ENCODE measurements at places on chromosomes 3 and 15.

GRCh38 chr3:171704814-171705213 lies 105.5 kb downstream of the PLD1 start:
- DNase-seq, result no peak

DNA sequence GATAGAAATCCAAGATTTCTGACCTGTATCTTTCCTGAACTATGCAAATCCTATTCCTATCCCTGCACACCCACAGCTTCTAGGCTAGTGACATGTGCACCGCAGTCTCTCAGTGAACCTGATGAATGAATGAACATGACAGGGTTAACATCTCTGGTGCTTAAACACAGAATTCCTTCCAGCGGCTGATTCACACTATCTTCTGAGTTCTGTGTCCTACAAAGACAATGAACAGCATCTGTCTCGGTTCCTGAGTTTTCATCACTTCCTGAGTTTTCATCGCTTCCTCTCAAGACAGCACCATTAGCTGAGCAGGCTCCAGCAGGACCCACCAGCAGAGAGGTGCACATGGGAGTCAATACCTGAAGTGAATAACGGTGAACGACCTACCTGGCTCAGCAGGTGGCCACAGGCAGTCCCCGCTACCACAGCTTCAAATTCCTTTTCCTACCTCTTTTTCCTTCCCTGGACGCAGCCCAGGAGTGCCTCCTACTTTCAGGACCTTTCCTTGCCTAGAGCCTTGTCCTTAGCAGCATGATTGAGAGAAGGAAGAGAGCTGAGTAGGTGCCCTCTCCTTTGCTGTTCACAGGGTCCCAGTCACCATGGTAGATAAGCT lies 113.5 kb downstream of the IGF2BP2 start:
- no peak for DNase-seq

GRCh38 chr3:12135029-12135657 lies 23.6 kb downstream of the TIMP4 start:
- DNase-seq, result peak; percentile 62

DNA sequence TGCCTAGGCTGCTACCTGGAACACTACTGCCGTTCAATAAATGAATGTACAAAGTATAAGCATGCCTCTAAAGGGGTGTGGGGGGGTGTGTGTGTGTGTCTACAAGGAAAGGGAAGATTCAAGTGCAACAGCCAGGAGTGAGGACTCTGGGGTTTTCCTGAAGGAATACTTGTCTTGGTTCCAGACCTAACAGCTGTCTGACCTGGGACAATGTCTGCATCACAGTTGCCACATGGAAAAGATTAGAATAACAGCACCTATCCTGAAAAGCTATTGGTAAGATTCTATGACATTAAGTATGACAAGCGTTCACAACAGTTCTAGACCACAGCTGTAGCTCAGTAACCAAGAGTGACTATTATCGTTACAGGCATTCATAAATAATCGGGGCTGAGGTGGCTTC lies 345.2 kb downstream of the FOXP1 start:
- no peak for DNase-seq

GRCh38 chr15:94930441-94930840 lies 699.1 kb downstream of the MCTP2 start:
- DNase-seq, result no peak

GRCh38 chr3:15794303-15794771 lies 3.4 kb downstream of the ANKRD28 start:
- no peak for DNase-seq

DNA sequence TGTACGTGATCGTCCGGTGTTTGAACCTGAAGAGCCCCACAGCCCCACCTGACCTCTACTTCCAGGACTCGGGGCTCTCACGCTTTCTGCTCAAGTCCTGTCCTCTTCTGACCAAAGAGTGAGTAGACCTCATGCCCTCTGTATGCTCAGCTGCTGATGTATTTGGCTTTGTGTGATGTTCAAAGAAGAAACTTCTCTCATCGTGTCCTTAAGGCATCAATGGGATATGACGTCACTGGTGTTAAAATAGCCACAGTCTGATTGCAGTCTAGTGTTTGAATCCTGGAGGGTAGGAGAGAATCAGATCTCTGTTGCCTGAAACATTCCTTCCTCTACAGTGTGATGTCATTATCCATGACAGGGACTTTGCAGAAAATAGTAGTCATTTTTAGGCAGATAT lies 28.1 kb downstream of the ABHD2 start:
- no peak for DNase-seq

- no peak for DNase-seq
These were observed 6.6 kb upstream of the SELENOS start for GRCh38 chr15:101283931-101284330.

DNA sequence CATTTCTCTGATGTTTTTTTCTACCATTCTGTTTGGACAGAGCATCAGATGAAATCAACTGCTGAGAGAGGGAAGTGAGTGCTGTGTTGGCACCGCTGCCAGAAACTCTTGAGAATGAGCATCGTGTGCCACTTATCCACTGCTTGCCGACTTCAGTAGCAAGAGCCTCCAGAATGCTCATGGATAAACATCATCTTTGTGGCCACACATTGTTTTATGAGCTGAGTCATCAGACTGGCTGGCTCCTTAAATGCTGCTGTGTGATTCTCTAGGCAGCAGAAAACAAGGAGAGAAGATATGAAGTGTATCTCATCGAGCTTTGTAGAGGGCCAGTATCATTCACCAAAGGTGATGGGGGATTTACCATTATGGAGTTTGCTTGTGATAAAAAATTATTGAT lies 3.4 kb upstream of the DOCK3 start:
- DNase-seq, result no peak

DNA sequence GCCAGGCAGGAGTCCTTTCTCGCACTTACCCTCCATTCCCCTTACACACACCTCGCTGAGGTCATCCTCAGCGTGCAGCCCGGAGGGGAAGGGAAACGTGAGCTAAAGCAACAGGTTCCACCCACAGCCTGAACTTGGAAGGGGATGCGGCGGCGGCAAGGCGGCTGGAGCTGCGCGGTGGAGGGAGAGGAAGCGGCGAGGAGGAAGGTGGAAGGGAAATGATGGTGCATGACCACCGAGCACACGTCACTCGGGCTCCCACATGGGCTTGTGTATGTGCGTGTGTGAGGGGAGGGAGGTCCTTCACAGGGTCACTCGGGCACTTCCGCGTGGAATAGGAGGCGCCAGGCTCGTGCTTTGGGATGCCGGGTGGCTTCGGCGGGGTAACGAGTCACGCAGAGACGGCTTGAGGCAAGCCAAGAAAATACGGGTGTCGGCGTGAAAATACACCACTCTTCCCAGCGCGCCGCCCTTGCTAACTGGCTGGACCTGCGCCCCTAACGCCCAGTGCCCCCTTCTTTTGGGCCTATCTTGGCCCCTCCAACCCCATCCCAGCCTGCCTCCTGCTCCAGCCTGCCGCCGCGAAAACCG lies 225.5 kb upstream of the IL12A start:
- DNase-seq, result no peak

DNA sequence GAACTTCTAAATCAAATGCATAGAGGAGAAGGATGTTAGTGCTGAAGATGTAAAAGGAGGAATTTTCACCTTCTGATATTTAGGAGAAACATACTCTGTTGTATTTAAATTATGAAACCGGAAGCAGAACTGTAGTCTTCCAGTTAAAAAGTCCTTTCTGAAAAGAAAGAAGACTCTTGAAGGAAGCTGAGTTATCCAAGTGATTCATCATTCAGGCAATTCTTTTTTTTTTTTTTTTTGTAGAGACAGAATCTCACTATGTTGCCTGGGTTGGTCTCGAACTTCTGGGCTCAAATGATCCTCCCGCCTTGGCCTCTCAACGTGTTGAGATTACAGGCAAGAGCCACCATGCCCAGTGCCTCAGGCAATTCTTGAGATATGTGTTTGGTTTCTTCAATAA lies 424.8 kb upstream of the TPM1 start:
- no peak for DNase-seq

DNA sequence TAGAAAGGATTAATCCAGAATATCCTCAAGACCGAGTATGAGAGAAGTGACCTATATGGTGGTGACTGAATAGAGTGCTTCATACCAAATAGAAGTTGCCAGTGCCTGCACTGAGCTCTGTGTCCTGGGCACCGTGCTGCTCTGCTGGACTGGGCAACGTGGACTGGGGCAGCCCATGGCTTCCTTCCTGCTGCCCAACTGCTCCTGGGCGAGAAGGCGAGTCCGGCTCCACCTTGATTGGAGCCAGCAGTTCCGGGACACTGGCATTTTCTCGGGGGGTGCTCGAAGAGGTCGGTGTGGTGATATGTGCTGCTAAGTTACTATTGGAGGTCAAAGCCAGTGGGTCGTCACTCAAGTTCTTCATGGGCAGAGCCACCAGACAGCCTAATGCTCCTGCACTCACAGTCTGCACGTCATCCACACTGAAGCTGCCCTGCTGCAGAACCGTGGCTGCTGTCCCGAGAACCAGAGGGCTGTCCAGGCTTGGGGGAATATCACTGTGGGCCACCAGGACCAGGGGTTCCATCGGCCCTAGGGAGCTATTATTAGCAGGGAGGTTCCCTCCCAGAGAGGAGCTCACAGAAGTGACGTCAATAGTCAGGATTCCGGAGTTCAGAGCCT lies 14.1 kb downstream of the ZXDC start:
- no peak for DNase-seq

DNA sequence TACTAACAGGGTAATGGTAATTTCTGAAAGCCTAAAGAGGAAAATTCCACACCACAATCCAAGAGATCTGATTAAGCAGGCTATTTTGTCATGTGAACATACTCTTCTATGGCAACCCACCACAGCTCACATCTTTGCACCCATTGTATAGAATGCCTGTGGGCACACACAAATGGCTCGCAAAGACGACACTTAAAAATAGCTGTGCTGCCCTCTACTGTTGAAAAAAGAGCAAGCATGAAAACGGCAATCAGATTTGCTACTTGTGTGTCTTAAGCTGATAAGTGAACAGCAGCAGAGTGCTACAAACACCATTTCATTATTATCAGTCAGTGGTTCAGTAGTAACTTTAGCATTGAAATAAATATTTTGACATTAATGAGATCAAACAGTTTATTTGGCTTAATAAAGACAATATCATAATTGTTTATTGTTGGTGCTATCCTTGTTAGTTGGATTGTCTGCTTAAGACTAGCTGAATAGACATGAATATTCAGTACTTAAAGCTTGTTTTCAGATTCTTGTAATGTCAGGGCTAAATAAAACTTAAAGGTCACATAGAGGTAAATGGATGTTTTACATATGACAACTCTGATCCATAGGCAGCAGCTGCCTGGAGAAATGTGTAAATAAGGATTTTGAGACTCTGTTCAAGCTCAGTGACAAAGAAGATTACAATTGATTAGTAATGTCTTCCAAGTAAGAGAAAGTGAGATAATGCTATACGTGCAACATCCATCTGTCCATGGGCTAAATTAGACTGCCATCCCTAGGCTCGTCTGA lies 199.1 kb downstream of the LRRN1 start:
- DNase-seq, result no peak

DNA sequence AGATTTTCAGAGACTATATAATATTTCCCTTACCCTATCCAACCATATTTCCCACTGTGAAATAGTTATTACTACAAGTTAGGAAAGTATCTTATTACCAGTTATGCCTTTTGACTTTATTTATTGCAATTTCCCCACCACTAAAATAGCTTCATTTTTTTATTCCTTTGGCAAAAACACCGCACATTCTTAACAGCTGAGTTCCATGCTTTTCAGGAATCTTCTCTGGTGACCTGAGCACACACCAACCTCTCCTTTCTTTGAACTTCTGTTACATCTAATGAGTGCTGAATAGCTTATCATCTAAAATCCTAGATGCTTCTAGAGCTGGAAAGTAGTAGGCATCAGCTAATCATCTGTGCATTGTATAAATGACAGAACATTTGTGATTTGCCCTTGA lies 99.1 kb downstream of the UBE2E2 start:
- no peak for DNase-seq

GRCh38 chr3:20608054-20608738 lies 422.2 kb upstream of the SGO1 start:
- no peak for DNase-seq

GRCh38 chr3:117844676-117845075 lies 1135.1 kb downstream of the TUSC7 start:
- no peak for DNase-seq

- DNase-seq, result no peak
These were observed 29.8 kb downstream of the RARB start for GRCh38 chr3:25457671-25458419.

GRCh38 chr3:87855616-87856015 lies 203.2 kb downstream of the CGGBP1 start:
- no peak for DNase-seq

- no peak for DNase-seq
These were observed 54.9 kb downstream of the CCNL1 start for GRCh38 chr3:157104928-157105652.

DNA sequence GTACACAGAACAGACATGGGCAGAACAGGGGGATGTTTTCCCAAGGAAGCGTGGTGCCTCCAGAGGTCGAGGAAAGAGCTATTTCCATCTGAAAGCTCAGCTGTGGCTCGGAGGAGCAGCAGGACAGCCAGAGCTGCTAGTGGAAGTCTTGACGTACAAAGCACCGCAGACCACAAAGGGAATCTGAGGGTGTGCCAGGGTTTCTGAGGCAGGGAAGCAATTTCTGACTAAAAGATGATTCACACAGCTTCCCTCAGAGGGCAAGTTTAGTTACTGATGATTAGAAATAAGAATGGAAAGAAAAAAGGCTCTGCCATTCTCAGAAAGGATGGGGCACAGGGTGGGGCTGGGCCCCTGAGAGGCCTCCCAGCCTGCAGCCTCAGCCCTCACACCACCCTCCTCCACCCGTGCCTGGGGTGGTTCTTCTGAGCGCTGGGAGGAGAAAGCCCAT lies 45.8 kb upstream of the SEC13 start:
- DNase-seq, result no peak

DNA sequence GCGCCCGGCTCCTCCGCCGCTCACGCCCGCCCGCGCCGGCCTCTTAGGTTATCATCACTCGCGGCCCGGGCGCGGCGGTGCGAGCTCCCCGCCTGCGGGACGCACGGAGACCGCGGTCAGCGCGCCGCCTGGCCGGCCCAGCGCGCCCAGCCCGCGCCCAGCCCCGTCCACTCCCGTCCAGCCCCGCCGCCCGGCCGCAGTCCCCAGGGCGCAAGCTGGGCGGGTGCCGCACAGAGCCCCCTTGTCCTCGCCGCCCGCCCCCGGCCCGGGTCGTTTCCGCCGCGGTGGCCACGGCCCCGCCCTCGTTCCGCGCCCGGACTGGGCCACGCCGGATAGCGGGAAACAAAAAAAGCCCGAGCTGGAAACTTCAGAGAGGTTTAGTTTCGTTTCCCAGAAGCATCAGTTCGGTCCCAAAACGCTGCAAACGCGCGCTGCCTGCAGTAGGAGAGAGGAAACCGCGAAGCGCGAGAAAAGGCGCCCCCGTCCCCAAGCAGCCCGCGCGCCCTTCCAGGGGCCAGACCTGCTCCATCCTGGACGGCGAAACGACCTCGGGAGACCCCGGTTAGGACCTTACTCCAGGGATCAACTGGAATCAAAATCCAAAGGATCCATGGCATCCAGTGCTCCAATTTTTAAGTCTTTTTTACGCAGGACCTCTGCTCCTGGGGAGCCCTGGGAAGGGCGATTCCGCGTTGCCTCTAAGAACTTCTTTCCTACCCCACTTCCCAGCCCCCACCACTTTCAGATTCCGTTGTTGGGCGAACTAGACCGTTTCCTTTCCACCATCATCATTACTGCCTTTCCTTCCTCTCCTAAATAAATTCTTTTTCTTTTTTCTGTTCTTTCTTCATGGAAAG lies at the start of gene ATP10A:
Gene ATP10A (minus strand): TSS at position 217 of the 857 bp plus-strand sequence. CDS start 231 bp downstream, outside the sequence.
- peak; percentile 45 for DNase-seq

Measured in activated naive CD4-positive, alpha-beta T cell treated with anti-CD3 and anti-CD28 coated beads, Interleukin-2, amount 50 U/mL, for 16 hours (primary cell).